Non-pigmented ciliary epithelial cell (primary cell): ENCODE measurements at places on chromosomes 7 and 10.
A peak's percentile ranks its signal among the peaks of the same experiment; 100 is the strongest.

GRCh38 chr7:73980206-73980605 lies 47.8 kb upstream of the ELN start:
- DNase-seq: no peak

DNA sequence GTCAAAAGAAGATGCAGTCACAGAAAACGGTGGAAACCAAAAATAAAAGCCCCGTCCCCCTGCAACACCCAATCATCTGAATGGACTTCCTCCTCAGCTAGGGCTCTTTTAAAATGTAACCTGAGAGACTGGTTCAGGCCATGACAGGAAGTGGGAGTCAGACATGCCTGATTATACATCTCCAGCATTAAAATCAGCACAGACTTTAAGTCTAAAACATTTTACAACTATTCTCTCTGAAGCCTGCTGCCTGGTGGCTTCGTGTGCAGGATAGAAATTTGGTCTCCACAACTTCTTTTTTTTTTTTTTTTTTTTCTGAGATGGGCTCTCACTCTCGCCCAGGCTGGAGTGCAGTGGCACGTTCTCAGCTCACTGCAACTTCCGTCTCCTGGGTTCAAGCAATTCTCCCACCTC lies 30.3 kb downstream of the HACD1 start:
- DNase-seq: no peak

- no peak for DNase-seq
These were observed 59.3 kb upstream of the BMPER start for GRCh38 chr7:33845991-33846509.

DNA sequence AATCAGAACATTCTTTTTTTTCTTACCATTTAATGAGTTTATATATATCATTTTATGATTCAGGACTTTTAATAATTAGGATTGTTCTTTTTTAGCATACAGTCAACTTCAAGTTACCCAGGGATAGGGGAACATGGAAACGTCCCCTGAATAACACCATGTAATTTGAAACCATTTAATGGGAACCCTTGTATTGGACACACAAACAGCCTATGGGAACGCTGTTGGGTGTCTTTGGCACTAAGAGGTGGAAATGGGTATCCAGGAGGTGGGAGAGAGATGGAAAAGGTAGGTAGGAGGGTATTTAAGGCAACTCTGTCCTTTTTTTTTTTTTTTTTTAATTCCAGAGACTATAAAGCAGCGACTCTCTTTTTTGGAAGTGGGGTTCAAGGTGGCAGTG lies 2.6 kb downstream of the LUC7L2 start:
- no peak for DNase-seq

DNA sequence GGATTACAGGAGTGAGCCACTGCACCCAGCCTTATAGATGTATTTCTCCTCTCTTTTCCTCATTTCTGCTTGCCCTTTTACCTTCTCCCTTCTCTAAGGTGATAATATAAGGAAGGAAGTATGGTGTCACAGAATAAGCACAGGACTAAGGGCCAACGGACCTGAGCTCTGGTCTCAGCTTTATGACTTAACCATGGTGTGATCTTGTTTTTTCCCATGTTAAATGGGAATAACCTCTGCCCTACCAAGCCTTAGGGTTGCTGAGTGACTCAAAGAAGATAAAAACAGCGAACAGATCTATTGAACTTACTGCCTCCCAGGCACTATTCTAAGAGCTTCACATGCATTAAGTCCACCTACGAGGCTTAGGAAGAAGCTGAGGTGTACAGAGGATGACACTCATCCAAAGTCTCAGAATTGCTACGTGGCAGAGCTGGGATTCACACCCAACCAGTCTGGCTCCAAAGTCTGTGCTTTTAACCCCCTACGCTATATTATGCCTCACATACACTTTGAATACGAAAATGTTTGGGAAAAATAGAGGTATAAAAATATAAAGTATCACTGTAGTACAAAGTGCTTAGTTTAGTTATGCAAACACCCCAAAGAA lies 5.6 kb downstream of the UROS start:
- no peak for DNase-seq

GRCh38 chr7:98372993-98373392 lies 27.9 kb downstream of the BAIAP2L1 start:
- DNase-seq: peak; percentile 56

GRCh38 chr10:48285710-48286109 lies 11.2 kb upstream of the FRMPD2 start:
- no peak for DNase-seq

DNA sequence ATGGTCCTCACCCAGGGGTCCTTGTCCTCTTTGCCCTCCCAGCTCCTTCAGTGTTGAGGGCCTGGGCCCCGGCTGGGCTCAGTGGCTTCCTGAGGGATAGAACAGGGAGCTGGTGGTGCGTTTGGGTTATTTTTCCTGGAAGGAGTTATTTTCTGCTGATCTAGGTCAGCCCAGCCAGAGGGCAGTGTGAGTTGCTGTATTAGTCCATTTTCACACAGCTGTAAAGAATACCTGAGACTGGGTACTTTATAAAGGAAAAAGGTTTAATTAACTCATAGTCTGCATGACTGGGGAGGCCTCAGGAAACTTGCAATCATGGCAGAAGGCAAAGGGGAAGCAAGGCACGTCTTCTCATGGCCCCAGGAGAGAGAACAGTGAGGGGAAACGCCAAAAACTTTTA lies 122.4 kb upstream of the PCBD1 start:
- DNase-seq: no peak

DNA sequence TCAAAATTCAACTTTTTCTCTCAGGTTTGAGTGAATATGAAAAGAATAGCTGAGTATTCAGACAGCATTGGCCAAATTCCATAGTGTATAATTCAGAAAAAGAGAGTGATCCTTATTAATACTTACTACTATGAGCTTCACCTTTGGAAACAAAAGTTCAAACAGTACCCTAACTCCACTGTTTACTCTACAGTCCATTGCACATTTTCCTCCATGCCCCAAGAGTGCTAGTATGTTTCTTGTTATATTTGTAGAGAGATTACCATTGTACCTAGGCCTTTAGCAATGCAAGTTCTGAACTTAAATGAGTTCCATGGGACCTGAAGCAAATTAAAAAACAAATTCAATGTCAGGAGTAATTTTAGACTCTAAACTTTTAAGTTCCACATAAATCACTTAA lies 48.1 kb downstream of the MAGI2 start:
- DNase-seq: no peak

- no peak for DNase-seq
These were observed 61.8 kb downstream of the FGFR2 start for GRCh38 chr10:121536310-121536913.

DNA sequence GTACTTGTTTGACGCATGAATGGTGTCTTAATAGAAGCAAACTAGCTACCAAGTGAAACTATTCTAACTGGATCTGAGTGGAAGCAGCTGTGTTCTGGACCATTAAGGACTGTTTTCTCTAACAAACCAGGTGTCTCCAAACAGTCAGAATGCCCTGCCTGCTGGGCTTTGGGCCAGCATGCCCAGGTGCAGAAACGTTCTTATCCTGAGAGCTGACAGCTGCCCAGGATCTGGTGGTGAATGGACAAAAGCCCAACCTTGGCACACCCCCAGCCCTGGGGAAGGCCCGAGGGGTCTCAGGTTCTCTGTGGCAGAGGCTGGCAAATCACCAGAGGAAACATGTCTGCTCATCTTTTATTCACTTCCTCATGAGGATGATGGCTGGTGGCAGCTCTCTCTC lies 48.2 kb upstream of the LAMB4 start:
- DNase-seq: no peak
